ENCODE measurements at places on chromosomes 11 and 22.

GRCh38 chr11:95108159-95108611 is 18.5 kb downstream of the ENDOD1 start:
- peak; percentile 81 for DNase-seq

DNA sequence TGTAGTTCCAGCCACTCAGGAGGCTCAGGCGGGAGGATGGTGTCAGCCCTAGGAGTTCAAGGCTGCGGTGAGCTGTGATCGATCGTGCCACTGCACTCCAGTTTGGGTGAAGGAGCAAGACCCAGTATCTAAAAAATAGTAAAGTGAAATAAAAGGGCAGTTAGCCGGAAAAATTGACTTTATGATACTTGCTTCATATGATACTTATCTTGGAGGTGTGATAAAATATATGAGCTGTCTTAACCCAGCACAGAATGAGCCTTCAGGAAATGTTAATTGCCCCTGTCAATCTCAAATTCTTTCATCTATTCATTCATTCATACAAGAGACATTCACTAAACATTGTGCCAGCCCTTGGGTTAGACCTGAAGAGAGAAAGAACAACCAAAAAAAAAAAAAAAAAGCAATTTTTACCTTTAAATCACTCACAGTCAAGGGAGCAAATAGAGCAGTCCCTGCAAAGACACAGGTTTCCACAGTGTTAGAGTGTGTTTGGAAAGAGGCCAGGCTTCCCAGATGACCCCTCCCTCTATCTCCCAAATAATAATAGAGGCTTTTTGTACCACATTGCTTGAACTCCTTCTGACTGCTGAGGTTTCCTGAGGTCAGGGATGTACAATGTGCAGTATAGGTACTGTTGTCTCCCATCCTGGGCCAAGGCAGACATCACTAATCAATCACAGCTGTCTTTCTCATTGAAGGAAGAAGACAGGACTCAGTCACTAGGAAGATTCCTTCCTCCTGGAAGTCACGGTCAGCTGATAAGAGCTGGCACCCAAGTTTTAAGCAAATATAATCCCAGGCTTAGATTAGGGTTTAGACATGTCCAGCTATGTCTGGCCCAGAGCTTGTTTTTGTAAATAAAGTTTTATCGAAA is 454.6 kb downstream of the MIAT start:
- no peak for DNase-seq

GRCh38 chr11:105137286-105137685 is 2.3 kb downstream of the CARD18 start:
- DNase-seq = peak; percentile 48

DNA sequence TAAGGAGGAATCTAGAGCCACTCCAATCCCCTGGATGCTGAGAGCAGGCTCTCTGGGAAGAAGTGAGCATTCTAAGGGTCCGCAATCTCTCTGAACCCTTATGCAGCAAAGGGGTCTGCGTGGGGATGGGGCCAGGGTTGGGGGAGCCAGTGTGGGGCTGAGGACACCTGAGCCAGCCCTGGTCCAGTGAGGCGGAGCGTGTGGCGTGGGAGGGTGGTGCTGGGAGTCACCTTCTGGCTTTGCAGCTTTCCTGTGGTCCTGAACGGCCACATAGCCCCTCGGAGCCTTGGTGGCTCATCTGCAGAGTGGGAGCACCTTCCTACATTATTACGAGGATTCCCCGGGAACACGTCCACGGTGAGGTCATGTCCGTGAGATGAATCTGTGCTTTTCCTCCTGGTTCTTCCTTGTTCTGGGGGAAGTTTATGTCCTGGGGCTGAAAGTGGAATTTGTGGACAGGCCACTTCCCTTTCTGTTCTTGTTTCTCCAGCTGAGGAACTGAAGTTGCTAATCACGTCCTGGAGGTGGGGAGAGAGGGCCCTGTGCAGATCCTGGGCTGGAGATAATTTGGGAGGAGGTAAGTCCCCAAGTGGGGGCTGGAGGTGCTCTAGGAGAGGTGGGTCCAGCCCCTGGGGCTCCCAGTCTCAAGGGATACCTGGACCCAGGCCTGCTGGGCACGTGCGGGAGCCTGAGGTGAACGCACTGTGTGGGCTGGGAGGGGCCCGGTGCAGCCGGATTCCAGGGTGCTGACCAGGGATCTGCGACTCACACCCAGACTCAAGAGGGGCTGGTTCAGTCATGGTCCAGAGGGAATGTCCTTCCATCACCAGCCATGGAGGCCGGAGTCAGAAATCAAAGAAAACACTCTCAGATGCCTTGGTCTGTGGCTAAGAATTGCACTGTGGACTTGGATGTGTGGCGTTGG is 6.1 kb downstream of the MRGPRE start:
- no peak for DNase-seq

- no peak for DNase-seq
These were observed 150.2 kb downstream of the SNX19 start for GRCh38 chr11:130765951-130766649.

GRCh38 chr11:130840679-130841078 is 75.6 kb downstream of the SNX19 start:
- no peak for DNase-seq

DNA sequence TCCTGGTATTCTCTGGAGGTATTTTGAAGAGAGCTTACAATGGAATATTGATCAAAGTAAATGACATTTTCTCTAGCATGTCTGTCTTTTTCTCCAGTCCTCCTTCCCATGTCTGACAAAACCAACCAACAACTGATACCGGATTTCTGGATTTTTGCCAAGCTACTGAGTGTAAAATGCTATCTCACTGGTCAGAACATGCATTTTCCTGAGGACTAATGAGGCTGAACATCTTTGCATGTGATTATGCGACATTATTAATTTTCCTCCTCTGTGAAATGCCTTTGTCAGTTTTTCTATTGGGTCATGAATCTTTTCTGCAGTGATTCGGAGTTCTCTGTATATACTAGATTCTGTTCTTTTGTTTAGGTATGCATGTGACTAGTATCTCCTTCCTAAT is 51.4 kb downstream of the CDON start:
- no peak for DNase-seq

DNA sequence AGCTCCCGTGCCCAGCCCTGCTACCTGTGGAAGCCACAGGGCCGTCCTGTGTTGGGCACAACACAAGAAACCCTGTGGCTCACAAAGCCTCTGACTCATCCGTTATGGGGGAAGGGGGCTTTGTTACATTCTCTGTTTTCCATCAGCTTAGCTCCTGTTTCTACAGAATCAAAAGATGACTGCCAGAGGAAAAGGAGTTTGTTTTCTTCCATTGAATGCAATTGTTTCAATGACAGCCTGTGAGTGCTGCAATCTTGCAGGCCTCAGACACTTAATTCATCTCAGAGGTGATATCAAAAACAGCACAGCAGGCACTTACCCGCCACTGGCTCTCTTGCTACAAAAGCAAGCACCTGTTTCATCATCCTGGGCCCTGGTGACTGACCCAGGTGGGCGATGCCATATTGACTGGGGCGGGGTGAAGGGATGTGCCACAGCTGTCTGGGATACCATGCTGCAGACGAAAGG is 194.3 kb downstream of the OPCML start:
- DNase-seq = no peak

- DNase-seq = no peak
These were observed 321.7 kb downstream of the TMEM135 start for GRCh38 chr11:87359401-87359800.

All from iris pigment epithelial cell (primary cell).